ENCODE measurements at places on chromosomes 12 and 14.

DNA sequence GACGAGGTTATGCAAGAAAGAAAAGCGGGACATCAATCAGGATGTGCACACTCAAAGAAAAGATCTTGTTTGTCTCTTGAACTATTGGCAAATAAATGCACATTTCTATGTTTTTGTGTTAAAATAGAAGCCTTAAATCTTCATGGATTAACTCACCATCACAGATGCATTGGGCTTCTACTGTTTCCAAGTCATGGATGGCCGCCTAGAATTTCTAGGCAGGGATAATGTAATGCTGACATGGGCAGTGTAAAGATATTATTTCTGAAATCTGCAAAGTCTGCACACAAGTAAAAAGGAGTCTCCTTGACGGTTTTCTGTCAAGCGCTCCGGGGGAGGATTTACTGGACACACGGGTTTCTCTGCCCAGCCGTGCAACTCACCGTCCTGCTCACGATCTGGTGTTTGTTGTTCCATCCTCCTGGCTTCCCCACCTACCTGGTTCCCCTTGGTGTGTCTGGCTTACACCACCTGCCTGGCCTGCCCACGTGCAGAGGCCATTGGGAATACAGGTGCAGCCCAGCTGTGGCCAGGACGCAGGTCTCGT lies 103.3 kb upstream of the FZD10 start:
- no peak for DNase-seq

GRCh38 chr12:48001505-48002413 lies 2.5 kb downstream of the COL2A1 start:
- no peak for DNase-seq

DNA sequence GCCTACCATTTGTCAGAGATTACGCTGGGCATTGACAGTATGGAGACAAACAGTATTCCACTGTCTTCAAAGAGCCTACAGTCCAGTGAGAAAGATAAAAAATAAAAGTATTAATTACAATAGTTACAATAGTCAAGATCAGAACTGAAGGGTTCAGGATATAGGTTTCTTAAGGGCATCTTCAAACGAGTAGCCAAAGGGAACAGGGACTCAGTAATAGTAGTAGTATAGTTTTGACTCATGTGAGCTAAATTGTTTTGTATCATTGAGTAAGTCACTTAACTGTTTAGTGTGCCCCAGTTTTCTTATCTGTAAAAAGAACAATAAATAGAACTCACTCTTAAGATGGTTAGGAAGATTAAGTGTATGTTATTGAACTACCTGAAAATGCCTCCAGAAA lies 123.6 kb downstream of the METTL25 start:
- DNase-seq: no peak

DNA sequence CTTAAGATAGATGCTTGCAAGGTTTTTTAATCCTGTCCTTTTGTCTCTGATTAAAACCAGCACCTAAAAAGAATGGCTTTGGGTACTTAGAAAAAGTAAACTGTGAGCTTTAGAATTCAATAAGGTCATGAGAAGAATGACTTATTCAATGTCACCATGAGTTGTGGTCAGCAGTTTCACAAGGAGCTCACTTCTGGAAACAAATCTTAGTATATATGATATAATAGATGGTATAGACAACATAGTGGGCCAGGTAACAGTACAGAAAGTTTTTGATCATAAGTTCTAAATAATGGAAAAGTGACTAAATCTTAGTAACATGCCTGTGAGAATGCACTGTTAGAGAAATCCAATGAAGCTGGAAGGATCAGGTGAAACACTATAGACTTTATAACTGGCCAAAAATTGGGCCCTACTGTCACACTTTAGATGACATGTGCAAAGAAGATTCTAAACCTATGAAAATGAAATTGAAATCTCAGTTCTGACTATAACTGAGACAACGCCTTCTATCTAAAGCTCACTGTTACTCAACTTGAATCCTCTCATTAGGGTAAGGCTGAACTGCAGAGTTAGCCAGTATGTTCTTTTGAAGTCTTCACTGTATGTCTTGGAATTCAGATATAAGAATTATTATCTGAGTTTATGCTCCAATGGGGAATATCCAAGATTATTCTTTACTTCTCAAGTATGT lies 42.4 kb upstream of the RAD51AP1 start:
- no peak for DNase-seq

GRCh38 chr12:75354011-75354410 lies 19.5 kb downstream of the GLIPR1L1 start:
- no peak for DNase-seq

- no peak for DNase-seq
These were observed 21.5 kb upstream of the MMP17 start for GRCh38 chr12:131806674-131807073.

- no peak for DNase-seq
These were observed 8.3 kb upstream of the GOLGA5 start for GRCh38 chr14:92785667-92786426.

DNA sequence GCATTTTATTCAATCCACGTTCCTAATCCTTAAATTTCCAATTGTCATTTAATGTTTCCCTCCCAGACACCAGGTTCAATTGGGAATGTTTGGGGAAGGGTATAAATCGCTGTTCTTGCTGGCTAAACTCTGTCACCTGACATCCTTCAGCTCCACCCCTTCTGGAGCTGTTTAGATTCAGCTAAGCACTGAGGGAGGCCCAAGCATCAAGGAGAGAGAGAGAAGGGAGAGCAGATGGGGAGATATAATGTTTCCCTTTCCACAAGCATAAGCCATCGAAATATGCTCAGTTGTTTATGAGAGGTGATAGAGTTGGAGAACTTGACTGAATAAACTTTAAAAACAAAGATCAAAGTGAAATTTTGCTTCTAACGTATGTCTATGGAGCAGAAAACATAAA lies 1.8 kb downstream of the ABCC9 start:
- DNase-seq: no peak

DNA sequence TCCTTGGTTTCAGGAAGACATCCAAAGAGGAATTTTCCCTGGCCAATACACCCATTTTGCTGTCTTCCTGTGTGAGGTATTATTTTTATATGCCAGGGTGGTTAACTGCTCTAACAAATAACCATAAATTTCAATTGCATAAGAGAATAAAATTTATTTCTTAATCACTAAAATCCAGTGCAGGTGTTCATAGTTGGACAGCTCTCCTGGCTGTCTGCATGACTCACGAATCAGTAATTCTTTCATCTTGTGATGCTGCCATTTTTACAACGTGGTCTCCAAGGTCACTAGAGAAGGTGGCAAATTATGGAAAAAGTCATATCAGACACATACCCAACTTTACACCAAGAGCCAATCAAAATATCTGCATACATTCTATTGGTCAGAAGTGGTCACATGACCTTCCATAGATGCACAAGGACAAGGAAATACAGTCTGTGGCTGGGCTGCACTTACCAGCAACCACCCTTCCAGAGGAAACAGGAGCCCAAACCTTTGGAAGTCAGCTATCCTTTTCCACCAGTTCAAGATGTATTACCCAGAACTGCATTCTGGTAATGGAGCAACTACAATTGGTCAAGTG lies 193.5 kb upstream of the PLEKHG7 start:
- DNase-seq: no peak

- DNase-seq: no peak
These were observed 462.2 kb downstream of the LRIG3 start for GRCh38 chr12:58458102-58458501.

DNA sequence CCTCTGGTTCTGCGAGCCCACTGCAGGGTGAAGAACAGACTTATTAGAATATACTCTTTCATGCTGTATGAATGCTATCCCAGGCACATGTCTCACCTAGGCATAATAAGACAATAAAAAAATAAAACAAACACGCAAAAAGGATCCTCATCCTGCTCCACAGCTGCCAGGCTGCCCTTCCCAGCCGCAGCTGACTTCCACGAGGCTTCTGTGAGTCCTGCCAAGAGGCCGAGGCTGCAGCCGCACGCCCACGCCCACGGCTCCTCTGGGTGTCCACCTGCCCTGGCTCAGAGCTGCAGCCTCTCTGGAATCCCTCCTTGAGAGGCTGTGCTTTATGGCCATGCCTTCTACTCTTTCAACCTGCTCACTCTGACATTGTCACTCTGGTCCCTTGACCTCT lies 6.9 kb downstream of the SMIM41 start:
- DNase-seq: no peak

- DNase-seq: no peak
These were observed 107.7 kb upstream of the CAND1 start for GRCh38 chr12:67161322-67161918.

DNA sequence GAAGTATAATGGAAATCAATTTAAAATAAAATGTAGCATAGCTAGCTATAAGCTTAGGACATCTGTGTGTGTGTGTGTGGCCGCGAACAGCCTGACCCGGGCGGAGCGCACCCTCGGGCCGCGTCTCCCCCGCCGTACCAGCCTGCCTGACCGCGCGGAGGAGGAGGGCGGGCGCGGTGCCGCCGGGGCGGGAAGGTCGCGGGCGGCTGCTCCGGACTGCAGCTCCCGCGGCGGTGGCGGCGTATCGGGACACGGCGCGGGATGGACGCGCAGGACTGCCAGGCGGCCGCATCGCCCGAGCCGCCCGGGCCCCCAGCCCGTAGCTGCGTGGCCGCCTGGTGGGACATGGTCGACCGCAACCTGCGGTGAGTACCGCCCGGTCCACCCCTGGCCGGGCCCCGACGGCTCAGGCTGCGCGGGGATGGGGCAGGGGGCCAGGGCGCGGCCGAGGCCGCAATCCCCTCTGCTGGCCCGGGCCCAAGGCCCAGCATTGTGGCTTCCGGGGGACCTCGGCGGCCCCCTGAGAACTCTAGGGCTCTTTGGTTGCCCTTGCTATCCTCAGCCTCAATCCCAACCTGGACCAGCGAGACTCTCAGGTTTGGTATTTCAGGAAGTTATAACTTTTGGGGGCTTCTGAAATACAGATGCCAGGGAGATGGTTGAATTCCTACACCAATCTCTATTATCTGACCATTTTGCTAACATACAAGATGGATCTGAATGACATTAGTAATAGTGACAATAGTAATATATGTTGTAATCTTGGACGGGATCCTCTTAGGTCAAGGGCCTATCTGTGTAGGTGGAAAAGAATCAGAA lies at the start of gene ABHD12B:
ABHD12B (plus strand) TSS at position 140 of the 819 bp plus-strand sequence; CDS start at position 262, 122 bp downstream.
- no peak for DNase-seq

GRCh38 chr12:89663577-89664357 lies 44.9 kb downstream of the ATP2B1 start:
- no peak for DNase-seq

DNA sequence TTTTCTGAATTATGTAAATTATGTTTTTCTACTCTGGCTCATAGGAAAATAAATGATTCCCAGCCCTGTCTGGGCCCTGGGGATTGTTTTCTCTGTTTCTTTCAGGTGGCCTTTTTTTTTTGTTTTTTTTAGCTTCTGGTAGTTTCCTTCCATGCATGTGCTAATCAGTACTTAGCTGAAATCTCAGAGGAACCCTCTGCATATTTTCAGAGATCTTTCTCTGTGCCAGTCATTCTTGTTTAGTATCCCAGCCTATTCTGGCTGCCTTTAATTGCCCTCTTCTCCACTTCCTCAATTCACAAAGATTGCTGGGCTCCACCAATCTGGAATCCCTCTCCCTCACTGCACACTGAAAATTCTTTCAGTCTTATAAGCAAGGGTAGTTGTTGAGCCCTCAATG lies 46.9 kb downstream of the CNOT2 start:
- no peak for DNase-seq

- no peak for DNase-seq
These were observed 449.5 kb downstream of the BCAT1 start for GRCh38 chr12:24499151-24500146.

DNA sequence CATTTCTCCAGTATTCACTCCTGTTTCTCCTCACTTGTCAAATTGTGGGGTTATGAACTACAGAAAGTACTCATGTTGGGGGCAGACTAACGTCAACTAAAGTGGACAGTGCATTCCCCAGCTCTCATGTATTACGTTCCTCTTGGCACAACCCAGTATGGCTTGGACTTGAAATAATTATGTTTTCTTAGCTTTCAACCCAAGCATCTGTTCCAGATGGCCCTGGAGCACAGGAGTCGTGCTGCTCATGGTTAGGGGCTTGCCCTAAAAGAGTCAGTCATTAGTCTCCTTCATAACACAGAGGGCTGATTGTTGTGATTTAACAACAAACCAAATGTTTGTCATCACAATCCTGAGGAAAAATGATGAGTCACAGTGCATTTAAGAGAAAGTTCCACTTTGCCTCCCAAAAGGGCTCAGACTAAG lies 154.4 kb downstream of the RPAP3 start:
- no peak for DNase-seq

DNA sequence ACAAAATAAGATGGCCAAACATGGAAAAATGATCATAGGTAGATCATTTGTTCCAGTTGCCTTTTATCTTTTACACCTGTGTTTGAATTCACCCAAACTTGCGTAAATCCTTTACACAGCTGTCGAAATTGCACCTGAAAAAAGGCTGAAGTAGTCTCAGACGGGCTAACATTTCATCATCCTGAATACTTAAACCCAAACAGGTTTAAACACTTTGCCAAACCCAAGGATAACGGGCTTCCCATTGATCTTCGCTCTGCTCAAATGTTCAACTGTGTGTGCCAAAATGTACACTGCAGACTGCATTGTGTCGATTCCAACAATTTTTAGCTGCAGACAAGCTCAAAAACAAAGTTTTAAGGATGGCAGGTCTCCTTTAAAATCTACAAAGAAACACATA lies 288.7 kb upstream of the DDHD1 start:
- DNase-seq: no peak

DNA sequence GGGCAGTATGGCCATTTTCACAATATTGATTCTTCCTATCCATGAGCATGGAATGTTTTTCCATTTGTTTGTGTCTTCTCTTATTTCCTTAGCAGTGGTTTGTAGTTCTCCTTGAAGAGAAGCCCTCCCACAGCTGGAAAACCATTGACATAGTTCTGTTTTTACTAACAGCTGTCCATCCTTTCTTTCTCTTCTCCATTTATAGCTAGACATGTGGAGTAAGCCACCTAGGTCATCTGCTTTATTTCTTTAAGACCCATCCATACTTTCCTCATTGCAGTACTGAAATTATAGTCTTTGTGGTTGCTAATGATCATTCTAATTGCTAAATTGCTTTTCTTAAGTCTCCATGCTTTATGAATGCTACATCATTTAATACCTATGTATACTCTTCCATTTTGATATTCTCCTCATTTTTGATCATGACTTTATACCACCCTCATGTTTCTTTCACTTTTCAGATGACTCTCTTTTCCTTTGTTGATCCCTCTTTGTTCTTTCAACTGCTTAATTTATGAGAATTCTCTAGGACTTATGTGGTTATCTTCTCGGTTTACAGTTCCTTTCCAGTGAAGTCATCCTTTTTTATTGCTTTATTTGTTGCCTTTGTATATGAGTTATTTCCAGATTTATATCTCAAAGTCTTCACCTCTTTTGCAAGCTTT lies 114.2 kb downstream of the PCNX1 start:
- DNase-seq: no peak

DNA sequence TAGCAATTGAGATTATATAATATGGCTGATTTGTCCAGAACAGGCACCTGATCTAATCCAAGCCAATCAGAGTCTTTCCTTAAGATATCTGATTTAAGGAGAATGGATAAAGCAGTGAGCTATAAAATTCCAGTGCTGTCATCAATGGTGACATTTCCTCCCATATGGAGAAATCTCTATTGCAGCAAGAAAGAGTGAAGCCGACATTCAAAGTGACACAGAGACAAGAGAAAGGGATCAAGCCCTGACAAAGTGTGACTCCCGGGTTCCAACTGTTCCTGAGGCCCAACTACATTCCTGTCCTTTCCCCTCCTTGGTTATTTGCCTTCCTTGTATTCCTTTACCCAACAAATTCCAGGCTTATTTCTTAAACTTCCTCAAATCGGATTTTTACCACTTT lies 430.0 kb upstream of the SOX5 start:
- no peak for DNase-seq
